ENCODE measurements at places on chromosomes 3 and 15.

- DNase-seq: no peak
These were observed 39.2 kb upstream of the EPHB1 start for GRCh38 chr3:134755821-134756220.

GRCh38 chr15:35194296-35194695 lies 109.2 kb upstream of the NANOGP8 start:
- no peak for DNase-seq

- DNase-seq: no peak
These were observed 44.5 kb downstream of the ANAPC13 start for GRCh38 chr3:134441321-134441720.

DNA sequence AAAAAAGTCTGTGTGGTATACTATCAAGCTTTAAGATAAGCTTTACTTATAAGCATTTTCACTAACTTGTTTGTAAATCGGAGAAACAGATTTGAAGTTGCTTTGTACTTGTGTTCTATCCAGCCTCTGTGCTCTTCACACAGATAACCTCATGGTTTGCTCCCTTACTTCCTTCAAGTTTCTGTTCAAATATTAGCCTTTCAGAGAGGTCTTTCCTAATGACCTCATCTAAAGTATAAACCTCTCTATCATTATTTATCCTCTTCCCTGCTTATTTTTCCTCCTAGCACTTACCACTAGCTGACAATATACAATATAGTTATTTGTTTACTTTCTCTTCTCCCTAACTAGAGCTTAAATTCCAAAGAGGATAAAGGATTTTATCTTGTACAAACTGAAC lies 180.0 kb downstream of the CBLB start:
- DNase-seq: no peak

DNA sequence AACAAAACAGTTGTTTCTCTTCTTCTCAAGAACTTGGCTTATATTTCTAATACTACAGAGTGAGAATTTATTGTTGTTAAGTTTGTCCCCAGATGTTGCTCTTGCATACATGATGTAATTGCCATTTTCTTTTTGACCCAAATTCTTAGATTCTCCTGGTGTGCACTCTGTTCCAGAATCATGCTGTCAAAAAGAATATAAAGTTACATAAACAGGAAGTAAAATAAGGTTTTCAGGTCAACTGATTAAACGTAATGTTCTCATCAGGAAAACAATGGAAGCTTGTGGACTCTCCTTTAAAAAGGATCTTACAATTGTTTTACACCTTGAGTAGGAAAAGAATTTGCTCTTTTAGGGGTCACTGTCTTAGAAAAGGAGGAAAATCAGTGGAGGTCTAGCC lies 121.8 kb downstream of the ADAM10 start:
- no peak for DNase-seq

GRCh38 chr15:101692801-101693598 lies 31.3 kb downstream of the TARS3 start:
- no peak for DNase-seq

GRCh38 chr3:152836269-152836668 lies 1.3 kb downstream of the P2RY1 start:
- DNase-seq: no peak

GRCh38 chr15:74451322-74451721 lies 9.6 kb downstream of the UBL7 start:
- no peak for DNase-seq

DNA sequence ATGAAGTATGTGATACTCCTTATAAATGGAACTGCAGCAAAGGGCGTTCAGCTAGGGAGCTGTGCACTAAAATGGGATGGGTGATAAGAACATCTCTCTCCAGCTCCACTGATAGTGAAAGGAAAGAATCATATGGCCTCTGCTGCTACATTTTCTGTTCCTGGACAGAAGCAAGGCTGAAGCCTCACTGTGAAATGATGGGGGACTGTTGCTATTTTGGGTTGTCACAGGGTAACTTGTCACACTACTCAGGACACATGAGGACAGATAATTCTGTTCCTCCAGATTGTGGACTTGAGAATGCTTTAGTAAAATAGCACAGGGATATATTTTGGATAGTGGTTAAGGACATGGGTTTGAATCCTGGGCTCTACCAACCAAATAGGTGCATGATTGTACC lies 423.6 kb downstream of the FHIT start:
- no peak for DNase-seq

GRCh38 chr3:149274220-149274619 lies 52.6 kb upstream of the CP start:
- DNase-seq: no peak

DNA sequence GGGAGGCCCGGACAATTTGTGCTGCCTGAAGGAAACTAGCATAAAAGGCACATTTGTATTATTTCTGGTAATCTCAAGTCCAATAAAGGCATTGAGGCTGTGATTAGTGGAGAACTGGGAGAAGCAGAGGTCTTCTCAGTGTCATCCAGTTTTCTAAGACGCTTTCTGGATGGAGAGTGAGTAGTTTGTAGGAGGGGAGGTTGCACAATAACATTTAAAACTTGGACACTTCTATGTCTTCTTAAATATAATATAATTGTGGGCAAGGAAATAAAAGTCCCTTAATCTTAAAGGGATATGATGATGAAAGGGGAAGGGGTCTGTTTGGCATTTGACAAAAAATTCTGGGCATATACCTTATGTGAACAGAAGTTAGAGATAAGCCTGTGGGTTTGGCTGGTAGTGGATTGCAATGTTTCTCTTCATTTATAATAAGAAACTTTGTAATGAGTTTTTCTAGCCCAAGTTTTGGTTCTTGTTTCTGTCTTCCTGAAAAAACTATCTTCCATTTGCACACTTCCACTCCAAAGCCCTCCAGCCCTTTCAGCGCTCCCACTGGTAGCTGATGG lies 291.6 kb upstream of the TGFBR2 start:
- no peak for DNase-seq

DNA sequence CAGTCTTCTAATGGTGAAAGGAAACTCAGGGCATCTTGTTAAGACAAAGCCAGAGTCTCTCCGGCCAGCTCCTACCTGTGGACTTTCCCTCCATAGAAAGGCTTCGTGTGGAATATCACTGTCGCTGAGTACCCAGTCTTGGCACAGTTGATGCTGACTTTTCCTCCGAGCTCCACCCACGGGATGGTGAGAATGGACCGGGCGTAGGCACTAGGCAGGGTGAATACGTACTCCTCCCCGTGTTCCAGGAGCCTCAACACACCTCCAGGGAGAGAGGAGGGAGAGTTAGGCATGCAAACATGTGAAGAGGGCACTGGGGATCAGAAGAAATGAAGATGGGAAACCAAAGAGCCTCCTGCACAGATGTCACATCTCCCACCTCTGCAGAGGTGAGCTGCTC lies 138.0 kb downstream of the STT3B start:
- no peak for DNase-seq

- DNase-seq: no peak
These were observed 78.7 kb downstream of the FAIM start for GRCh38 chr3:138687236-138687635.

DNA sequence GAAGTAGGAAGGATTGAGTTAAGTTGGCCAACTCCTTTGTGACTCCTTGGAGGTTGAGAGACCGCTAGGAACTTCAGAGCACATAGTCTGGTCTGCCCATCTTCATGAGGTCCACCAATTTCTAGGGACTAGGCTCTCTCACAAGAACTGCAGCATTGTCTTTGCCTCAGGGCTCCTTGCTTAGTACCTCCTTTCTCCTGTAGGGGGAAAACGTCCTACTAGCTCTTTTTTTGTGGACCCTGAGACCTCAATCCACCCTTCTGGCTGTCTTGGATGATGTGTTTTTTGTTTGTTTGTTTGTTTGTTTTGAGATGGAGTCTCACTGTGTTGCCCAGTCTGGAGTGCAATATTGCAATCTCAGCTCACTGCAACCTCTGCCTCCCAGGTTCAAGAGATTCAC lies 21.6 kb downstream of the REC114 start:
- no peak for DNase-seq

- DNase-seq: no peak
These were observed 43.4 kb downstream of the UMPS start for GRCh38 chr3:124773351-124774326.

GRCh38 chr3:179682426-179683080 lies 29.7 kb downstream of the USP13 start:
- DNase-seq: no peak

- DNase-seq: no peak
These were observed 67.7 kb downstream of the SLC30A4 start for GRCh38 chr15:45454814-45455213.

DNA sequence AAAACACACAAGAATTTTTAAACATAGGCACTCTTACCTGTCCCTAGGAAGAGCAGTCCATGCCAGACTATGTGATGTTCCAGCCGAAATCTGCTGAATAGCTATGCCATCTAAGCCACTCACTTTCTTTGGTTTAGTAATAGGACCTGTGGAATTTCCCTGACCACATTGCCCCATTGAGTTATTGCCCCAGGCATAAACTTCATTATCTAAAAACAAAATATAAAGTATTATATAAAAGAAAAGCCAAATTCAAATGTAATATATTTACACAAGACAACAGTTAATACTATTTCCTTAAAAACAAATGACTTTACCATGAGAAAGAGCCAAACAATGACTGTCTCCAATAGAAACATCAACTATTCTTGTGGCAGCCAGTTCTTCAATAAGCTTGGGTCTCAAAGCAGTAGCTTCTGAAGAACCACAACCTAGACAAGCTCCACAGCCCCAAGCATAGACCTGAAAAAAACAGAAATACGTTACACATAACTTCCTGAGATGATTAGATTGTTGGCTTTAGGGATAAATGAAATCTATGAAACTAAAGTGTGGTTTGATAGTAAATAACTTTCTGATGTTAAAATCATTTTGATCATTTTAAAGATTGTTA lies 84.3 kb downstream of the HERC1 start:
- DNase-seq: no peak

DNA sequence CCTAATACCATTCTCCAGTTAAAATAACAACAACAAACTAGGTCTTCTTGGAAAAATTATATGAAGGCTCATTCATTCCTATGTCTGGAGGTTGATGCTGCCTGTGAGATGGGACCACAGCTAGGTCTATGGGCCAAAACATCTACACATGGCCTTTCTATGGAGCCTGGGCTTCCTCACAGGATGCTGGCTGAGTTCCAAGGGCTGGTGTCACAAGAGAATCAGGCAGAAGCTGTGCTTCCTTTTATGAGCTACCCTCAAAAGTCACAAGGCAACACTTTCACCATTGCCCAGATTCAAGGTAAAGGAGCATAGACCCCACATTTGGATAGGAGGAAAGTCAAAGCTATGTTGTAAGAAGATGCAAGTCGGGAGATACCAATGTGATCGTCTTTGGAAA lies 4.6 kb upstream of the RTP2 start:
- no peak for DNase-seq

GRCh38 chr3:44099566-44100297 lies 142.0 kb upstream of the TOPAZ1 start:
- no peak for DNase-seq

DNA sequence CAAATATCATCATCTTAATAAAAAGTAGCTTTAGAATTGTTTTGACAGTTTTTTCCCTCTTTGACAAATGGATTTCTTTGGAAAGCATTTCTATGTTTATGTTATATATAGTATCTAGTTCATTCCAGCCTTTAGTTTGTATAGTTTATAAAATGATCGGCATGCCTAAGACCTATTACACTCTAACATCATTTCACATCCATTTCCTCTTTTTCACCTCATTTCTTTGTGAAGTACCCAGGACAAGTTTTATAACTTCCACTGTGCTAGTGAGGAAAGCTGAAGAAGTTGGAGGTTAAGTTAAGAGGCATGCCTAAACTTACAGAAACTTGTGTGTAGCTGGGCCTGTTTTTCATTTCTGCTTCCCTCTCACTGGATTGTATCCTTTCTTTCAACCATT lies 178.4 kb downstream of the TP63 start:
- no peak for DNase-seq

DNA sequence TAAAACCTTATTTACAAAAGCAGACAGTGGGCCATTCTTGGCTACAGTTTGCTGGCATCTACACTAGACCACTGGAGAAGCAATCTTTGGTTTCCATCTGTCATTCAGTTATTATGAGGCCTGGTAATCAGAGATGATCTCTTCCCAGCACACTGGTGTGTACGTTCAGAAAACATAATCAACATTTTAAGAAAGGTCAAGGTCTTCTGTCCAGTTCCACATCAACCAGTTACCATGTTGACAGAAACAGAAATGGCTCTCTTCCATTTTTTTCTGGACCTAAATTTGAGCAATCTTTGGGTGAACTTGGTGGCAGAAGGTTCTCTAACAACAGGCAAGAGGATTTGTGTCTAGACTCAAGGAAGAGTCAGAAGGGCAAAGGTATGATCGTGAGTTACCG lies 29.8 kb upstream of the ARHGEF3 start:
- no peak for DNase-seq

DNA sequence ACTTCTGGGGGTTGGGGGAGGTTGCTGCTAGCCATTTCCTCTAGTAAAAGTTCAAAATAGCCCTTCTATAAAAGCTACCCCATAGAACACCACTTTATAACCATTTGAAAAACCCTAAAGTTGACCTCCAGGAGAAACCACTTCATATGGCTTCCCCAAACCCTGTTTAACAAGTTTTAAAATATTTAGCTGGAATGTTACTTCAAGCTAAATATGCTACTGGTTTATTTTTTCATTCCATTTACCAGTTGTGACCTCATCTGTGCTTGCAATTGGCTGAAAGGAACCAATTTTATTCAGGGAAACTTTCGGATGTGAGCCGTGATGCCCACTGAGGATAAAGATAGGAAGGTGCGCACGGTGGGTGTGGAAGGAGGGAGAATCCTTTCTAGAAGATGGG lies 221.3 kb downstream of the SUCLG2 start:
- no peak for DNase-seq

DNA sequence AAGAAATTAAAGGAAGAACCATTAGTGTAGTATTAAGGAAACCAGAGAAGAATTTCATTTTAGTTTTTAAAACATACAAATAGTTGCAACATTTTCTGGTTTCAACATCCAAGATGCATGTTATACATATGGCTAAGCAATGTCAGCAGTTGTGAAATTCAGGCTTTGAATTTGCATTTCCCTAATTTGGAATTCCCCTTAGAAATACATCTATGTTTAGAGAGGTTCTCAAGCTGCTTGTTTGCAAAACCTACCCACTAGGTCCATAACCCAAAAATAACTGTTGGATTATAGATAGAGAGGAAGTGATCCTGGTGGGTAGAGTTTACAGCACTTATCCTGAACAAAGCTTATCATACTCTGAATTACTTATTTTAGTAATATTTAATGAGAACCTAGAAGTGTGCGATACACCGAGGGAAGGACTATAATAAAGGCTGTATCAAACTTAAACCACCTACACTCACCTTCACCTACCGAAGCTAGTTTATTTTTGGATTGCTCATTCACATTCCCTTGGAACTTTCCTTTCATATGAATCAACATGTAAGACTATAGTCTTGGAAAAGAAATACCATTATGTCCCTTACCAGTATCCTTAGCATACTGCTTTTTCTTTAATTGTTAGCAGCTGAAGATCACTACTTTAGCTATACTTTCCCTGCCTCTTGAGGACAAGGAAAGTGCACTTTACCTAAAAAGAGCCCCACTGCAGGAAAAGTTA lies 60.6 kb downstream of the CHAC1 start:
- no peak for DNase-seq

DNA sequence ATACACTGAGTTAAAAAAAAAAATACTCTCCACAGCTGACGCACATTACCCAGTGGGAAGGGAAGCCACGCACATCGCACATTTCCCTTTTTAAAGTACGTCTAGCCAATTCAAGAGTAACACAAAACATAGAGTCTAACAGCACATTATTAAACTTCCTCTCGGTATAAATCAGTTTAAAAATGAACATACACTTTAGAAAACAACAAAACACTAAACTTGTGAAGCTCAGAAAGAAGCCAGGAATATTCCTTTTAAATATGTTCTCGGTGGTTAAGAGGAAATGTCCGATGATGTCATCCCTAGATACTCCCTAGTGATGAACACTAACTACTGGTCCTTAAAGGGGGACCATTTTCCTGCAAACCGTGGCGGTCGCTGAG lies 721 bp downstream of the MYEF2 start:
- peak; percentile 38 for DNase-seq
